ENCODE measurements at places on chromosomes 13 and 19.
A peak's percentile ranks its signal among the peaks of the same experiment; 100 is the strongest.

DNA sequence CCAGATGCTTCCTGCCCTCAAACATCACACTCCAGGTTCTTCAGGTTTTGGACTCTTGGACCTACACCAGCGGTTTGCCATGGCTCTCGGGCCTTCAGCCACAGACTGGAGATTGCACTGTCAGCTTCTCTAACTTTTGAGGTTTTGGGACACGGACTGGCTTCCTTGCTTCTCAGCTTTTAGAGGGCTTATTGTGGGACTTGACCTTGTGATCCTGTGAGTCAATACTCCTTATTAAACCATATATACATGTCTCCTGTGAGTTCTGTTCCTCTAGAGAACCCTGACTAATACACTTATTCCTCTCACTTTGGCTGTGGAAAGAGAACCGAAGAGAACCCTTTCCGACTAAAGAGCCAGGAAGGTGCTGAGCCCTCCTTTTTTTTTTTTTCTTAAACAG, 53.6 kb downstream of the LMO7 start:
- no peak for DNase-seq

DNA sequence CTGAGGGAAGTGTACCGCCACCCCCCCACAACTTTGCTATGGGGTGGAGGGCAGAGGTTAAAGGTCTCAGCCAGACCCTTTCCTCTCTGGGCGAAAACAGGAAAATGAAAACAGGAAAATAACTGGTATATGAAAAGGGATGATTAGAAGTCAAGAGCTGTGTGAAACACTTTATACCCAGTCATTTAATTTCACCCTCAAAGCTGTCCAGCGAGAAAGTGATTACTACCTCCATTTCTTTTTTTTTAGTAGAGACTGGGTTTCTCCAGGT, 575 bp upstream of the PHLDB3 start:
- DNase-seq = no peak

DNA sequence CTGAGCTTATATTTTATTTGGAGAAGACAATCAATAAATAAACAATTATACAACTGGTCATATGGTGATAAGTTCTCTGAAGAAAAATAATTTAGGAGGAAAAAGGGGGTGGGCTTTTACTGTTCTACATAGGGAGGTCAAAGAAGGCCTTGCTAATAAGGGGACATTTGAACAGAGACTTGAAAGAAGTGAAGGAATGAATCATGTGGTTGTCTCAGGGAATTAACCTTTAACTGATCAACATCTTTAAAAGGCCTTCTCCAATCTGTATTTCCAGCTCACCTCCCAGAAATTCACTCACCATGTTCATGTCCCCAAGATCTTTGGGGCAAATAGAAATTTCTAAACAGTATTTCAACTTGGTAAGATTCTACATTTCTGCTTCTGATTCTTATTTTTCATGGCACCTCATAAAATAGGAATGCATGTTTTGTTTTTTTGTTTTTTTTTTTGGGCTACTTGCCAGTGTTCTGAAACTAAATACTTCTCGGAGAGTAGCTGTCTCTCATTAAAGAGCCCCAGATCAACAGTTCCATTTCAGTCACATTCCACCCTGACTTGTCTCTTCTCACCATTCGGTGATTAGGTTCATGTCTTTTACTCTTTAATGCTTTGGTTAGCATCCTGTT, 19.2 kb upstream of the LPAR6 start:
- no peak for DNase-seq

DNA sequence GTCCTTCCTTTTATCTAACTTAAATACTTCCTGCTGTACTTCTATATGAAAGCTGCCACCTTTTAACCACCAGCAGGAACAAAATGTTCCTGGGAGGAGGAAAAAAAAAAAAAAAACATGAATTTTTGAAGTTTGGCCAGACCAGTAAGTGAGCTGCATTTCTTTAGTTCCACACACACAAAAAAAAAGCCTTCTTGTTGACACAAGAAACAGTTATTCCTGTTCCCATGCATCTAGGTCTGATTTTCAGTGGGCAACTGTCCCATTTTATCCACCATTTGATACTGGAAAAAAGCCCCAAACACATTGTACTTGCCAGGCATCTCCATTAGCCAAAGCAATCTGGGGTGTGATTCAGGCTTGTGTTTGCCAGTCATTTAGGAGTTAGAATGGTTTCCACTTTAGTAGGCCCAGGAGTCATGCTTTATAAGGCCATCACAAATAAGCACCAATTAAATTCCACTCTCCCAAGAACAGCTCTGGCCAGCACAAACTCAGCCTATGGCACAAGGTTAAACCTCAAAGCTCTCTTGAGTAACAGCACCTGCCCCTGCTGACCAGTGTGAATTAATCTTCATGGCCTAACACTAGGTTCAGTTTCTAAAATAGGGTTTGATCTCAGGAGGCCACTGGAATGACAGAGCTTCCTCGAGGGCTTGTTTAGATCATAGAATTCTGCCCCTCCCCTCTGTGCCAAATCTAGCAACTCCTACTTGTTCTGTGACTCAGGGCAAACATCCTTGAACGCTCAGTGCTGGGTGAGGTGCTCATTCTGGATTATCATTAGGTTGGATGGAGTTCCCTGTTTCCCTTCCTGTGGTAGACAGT, 67.1 kb downstream of the NUFIP1 start:
- DNase-seq = no peak

- DNase-seq = no peak
Measured at GRCh38 chr13:20121159-20121525, 39.7 kb downstream of the GJA3 start.

DNA sequence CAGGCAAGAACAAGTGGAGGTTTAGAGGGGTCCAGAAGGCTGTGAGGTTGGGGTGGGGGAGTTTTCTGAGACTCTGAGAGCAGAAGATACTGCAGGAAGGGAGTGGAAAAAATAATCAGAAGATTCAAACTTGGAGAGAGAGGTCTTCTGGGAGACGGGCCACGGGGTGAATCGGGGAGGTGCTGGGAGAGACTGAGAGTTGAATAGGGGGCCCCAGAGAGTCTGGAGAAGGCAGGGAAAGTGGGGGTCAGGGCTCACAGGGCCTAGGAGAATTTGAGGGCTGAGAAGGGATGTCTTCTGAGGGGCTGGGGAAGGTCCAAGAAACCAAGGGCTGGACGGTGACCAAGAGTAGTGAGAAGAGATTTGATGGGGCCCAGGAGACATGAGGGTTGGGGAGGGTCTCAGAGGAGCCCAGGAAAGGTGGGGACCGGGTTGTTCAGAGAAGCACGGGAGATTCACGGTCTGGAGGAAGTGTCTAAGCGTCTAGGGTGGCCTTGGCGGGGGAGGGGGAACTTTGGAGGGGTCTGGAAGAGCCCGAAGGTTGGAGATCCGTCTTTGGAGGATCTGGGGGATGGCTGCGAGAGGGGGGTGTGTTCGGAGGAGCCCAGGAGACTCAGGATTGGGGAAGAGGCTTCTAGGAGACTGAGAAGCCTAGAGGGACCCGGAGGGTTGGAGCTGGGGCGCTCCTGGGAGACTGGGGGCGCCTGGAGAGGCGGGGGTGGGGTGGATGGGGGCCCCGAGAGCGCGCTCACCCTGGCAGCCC, 1.5 kb downstream of the KCNC3 start:
- DNase-seq = no peak

- DNase-seq = no peak
Measured at GRCh38 chr13:36804588-36804987, 14.4 kb upstream of the RFXAP start.

DNA sequence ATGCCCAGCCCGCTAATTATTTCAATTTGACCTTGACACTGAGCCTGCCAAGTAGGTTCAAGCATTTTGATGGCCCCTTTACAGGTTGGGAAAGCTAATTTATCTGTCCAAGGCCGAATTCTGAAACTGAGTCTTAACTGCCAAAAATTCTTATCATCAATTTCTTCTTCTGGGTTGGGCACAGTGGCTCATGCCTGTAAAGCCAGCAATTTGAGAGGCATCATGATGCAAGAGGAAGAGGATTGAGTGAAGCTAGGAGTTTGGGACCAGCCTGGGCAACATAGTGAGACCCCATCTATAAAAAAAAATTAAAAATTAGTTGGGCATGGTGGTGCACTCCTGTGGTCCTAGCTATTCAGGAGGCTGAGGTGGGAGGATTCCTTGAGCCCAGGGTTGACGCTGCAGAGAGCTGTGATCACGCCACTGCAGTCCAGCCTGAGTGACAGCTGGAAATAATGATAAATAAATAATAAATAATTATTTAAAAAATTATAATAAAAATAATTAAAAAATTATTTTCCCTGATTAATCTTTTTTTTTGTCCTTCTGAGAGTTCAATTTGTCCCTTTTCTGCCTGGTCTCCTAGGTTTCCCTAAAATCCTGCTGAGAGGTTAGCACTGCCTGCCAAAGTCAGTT, 1.3 kb upstream of the LDLR start:
- no peak for DNase-seq

DNA sequence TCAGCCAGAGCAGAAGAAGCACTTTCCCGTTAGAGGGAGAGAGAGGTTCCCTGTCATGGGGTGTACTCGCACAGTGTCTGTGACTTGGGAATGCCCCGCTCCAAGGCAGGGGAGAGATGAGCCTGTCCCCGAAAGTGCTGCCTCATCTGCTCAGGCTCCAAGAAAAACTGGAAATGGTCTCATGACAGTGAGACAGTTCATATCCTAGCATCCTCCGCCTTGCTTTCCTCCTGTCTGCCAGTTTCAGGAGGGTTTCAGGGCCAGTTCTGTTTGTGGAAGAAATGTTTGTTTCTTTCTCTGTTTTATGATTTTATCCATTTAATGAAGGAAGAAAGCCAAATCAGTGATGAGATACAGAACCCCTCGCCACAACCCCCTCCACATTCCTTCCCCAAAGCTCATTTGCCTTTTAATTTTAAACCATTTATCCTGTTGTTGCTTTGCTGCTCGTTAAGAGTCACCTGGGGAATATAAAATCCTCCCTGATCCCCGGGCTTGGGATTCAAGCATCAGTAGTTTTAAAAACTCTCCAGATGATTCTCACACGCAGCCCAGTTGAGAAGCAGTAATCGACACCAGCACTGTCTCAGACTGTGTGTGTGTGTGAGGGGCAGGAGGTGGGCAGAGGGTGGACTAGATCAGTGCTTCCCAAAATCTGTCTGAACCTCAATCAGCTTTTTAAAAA, 144.6 kb upstream of the UBL3 start:
- DNase-seq = no peak

- DNase-seq = no peak
Measured at GRCh38 chr19:2170219-2170618, 6.5 kb downstream of the DOT1L start.

- DNase-seq = peak; percentile 29
Measured at GRCh38 chr13:78600280-78600883, 3.0 kb downstream of the POU4F1 start.

DNA sequence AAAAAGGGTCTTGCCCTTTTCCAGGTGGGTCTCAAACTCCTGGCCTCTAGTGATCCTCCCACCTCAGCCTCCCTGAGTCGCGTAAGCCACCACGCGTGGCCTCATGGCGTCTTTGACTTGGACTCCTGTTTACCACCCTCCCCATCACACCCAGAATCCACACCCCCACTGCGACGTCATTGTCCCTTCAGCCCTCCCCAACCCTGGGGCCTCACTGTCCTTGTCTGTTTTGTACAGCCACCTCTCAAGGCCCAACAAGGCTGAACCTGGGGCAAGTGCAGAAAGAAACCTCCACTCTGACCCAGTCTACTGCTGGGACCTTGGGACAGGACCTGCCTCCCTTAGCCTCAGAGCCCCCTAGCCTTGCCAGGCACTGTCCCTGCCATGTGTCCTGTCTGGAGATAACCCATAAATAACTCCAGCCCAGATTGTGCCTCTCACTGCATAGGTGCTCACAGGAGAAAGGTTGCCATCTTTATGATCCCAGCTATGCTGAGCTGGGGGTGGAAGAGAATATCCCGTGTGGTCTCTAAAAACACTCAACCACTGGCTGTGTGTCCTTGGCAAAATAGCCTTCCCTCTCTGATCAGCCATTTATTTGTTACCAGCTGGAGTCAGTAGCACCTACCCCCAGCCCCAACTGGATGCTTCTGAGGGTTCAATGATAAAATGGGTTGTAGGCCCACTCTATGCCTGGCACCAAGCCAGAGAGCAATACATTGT, 1.8 kb upstream of the IFI30 start:
- no peak for DNase-seq

GRCh38 chr13:73465617-73465971, 406.8 kb downstream of the KLF5 start:
- no peak for DNase-seq

- DNase-seq = no peak
Measured at GRCh38 chr19:6947745-6948144, 60.4 kb downstream of the ADGRE1 start.

GRCh38 chr19:38801359-38802095, 11.2 kb downstream of the LGALS4 start:
- no peak for DNase-seq

DNA sequence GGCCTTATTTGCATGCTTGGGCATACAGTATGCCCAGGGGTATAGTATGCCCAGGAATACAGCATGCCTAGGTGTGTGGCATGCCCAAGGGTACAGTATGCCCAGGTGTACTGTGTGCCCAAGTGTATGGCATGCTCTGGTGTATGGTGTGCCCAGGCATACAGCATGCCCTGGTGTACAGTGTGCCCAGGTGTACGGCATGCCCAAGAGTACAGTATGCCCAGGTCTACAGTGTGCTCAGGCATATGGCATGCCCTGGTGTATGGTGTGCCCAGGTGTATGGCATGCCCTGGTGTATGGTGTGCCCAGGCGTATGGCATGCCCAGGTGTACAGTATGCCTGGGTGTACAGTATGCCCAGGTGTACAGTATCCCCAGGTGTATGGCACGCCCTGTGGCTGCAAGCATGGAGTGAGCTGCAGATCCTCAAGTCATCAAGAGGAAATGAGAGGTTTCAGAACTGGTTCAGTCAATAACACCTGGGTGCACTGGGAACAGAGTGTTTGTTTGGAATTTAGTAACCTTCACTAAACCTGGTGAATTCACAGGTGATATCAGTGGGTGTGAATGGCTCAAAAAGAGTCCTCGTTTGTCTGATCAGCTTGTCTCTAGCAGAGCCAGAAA, 7.8 kb upstream of the C13orf42 start:
- no peak for DNase-seq

GRCh38 chr13:20431687-20432384, 93.8 kb downstream of the CRYL1 start:
- DNase-seq = no peak

DNA sequence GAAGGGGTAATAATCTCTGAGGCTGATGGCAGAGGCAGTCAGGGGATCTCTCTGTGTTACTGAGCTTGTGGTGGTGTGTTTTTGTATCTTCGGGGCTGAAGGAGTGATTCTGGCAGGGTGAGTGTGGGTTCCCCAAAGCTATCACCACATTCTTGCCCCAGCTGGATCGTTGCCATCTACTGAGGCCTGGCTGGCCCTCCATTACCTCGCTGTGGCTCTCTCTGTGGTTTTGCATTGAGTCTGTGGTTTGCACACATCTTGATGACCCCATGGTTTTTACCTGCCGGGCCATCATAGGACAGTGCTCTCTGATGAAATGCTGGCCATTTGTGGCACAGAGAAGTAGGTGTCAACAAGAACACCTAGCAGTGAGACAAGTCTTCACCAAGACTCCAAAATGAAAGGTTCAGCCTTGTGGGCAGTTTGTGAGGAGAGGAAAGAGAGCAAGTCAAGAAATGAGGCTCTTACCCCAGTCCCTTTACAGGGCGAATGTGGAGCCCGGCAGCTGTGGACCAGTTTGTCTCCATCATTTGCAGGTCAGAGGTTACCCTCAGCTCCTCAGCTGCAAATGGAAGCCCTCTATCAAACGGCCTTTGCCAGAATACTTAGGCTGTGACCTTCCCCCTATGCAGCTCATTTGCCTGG, 69.0 kb upstream of the NPAS1 start:
- DNase-seq = no peak

- no peak for DNase-seq
Measured at GRCh38 chr19:48608798-48609263, 2.3 kb downstream of the SPACA4 start.

- peak; percentile 69 for DNase-seq
Measured at GRCh38 chr19:703651-704446, 4.9 kb upstream of the PALM start.

All from neuronal stem cell (in vitro differentiated cells).